ENCODE measurements at places on chromosomes 1 and 21. TPM values are rescaled to one million over a fixed set of nuclear protein-coding genes. Genes with fewer than 3 reads are reported as not detected.

The NBPF10 gene
- total RNA-seq = 4.4 TPM

The ADAMTS5 gene
- total RNA-seq = 7.1 TPM

The SDHB gene
- total RNA-seq = 165 TPM

The WDR47 gene
- 20.7 TPM for total RNA-seq

The NRIP1 gene
- 15.9 TPM for total RNA-seq

The KIRREL1 gene
- 101 TPM for total RNA-seq

The FAM78B gene
- 0.25 TPM for total RNA-seq

The TPTE gene
- total RNA-seq = not detected

Data from aortic smooth muscle cell (primary cell).